ENCODE measurements at places on chromosomes 2 and 18.

GRCh38 chr2:608711-609110 lies 68.5 kb downstream of the TMEM18 start:
- no peak for DNase-seq

DNA sequence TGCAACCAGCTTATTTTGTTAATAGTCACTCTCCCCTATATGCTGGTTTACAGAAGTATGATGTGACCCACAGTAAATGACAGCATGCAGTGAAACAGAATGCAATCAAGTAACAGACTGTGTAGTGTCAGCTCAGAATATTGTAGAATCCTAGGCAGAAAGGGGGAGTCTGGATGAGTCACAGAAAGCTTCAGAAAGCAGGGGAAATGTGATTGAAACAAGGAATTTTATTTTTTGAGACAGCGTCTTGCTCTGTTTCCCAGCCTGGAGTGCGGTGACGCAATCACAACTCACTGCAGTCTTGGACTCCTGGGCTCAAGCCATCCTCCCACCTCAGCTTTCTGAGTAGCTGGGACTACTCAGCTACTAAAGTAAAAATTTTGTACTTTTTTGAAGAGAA lies 219.9 kb upstream of the FBXO11 start:
- DNase-seq: no peak

- no peak for DNase-seq
These were observed 159.0 kb downstream of the METTL4 start for GRCh38 chr18:2412281-2412680.

GRCh38 chr2:237092920-237093781 lies 7.5 kb downstream of the COPS8 start:
- no peak for DNase-seq

GRCh38 chr2:241035142-241035817 lies 36.9 kb downstream of the SNED1 start:
- no peak for DNase-seq

GRCh38 chr2:14232217-14232616 lies 400.3 kb upstream of the LRATD1 start:
- DNase-seq: no peak

GRCh38 chr2:204713211-204713610 lies 167.9 kb downstream of the PARD3B start:
- DNase-seq: no peak

DNA sequence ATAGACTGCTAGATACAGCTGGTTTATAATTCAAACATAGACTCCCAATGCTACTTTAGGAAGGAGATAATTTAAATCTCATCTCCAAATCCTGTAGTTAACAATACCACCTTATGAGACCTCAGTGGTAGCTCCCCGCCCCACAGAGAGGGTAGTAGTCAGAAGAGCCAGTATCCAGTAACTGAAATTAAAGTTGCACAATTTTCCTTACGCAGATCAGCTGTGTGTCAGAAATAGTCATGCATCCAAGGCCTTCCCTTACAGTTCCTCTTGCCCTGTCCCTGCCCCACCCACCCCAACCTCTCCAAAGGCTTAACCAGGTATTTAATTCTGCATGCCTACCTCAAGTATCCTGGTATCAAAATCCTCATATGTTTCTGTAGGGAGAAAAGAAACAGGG lies 15.5 kb downstream of the MRPS5 start:
- DNase-seq: no peak

GRCh38 chr2:17148407-17149145 lies 369.7 kb downstream of the RAD51AP2 start:
- no peak for DNase-seq

- no peak for DNase-seq
These were observed 108.7 kb downstream of the ANKRD44 start for GRCh38 chr2:197201874-197202273.

- no peak for DNase-seq
These were observed 162.7 kb upstream of the NT5C1B start for GRCh38 chr2:18752022-18752493.

GRCh38 chr2:201258666-201259615 lies 1.4 kb upstream of the CASP8 start:
- no peak for DNase-seq

DNA sequence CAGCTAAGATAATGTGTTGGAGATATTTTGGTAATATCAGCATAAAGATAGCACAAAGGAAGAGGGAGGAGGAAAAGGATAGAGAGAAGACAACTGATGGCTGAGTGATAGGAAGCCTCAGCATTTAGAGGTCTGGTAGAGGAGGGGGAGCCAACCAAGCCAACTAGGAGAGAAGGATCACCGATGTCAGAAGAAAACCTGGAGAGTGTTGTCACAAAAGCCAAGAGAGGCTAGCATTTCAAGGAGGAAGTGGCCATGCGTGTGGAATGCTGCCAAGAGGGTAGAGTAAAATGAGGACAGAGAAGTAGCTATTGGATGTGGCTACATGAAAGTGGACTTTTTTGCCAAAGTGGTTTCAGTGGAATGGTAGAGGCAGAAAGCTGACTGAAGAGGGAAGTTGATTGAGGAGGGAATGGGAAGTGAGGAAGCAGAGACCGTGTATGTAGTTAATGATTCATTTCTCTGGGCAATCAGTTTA lies 34.3 kb downstream of the LCLAT1 start:
- no peak for DNase-seq

- no peak for DNase-seq
These were observed 132.2 kb downstream of the ANTXR1 start for GRCh38 chr2:69145204-69145603.

DNA sequence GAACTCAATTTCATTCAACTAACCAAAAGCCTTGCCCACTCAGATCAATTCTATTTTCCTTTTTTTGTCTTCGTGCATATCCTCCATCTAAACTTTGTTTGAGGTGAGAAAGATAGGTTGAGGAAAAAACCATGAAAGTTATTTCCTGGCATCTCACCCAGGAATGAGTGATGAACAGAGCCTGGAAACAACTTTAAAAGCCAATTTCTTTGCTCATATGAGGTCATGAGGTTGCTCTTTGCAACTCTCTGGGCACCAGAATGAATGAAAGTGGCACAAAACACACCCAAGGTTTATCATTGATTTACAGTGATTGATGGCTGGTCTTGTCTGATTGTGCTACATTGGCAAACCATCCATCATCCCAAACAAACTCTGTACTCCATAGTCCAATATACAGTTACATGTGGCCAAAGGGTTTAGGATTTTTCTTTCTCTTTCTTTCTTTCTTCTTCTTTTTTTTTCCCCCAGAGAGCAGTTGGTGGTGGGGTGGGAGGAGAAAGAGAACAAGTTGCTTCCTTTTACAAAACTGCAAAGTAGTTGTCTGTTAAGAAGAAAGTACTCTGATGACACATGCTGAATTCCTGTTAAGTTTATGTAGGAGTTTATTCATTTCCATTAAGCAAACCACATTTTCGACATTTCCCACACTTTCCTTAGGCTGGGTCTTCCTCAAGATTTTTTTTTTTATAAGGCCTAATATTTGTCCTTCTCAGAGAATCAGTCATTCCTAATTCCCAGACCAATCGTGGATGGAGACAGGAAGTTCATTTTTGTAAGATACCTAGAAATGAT lies 575.9 kb upstream of the ZEB2 start:
- peak; percentile 85 for DNase-seq

DNA sequence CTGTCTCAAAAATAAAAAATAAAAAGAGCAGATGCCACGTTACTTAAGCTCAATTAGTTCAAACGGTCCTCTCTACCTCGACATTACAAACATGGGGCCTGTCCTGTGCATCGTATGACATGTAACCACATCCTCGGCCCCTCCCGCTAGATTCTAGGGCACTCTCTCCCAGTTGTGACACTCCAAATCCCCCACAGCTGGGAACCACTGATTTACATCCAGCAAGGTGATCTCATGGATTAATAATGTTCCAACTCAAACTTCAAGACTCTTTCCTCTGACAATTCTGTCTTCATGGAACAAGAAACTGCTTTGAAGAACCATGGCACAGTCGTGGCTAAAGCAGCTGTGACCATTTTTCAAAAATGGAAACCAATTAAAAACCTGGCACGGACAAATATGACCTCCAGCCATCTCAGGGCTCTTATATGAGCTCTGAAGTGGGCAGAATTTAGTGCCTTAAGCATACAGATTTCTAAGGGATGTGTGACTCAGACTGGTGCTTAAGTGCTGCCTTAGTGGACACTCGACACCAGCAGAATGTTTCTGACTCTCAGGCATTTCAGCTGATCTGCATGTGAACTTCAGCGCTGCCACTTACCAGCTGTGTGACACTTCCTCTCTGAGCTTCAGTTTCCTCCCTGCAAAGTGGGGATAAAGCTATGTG lies 31.7 kb upstream of the ASAP2 start:
- DNase-seq: peak; percentile 67

DNA sequence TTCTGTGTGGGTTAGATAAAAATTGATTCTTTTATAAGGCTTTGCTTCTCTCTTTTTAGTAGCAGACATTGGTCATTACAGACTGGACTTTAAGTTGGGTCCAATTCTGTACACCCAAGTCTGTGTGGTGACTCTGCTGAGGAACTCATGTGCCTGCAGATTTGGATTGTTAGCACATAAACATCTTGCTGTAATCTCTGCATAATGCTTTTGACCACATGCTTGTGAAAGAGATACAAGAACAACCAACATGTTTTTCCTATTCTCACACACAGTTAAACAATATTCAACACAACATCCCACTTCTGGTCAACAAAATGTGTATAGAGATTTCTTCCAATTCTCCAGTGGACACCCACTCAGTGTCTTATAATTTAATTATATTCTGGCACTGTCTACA lies 270.1 kb downstream of the RDH14 start:
- no peak for DNase-seq
